Posterior cingulate gyrus (tissue), 11 donors: ENCODE measurements at places on chromosomes 12 and 14.

DNA sequence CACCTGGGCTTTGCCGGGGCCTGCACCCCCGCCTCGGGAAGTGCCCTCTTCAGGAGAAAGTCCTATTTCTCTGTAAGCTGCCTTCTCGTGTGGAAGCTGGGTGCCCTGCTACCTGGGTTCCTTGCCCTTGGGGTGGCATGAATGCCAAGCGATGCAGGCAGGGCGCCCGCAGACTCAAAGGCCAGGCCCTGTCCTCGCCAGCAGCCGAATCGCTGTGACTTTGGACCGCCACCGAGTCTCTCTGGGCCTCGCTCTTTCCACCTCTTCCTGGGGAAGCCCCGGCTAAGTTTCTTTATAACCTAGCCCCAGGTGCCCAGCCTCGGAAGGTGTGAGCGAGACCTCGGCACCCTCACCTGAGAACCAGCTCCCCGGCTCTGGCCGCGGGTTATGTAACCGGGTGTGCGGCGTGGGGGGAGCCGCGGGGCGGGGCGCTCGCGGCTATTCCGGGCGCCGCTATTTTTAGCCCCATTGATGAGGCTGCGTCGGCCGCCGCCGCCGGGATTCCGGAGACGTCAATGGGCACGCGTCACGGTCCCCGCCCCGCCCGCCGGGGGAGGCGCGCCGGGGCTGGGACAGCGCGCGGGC lies 14.6 kb upstream of the NR4A1 start:
- DNase-seq, result peak; percentile 72

- no peak for DNase-seq
Observed at GRCh38 chr12:14883686-14884085, 2.0 kb downstream of the MGP start.

DNA sequence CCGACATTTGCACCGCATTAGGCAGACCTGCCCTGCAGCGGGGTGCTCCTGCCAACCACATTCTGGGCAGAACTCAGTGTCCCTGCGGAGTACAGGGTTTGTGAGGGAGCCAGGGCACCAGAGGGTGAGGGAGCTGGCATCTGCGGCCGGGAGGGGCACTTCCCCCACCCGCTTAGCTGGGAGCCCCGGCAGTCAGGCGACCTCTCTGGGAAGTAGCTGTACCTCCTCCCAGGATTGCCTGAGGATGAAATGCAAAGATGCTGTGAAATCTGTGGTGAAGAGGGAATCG lies 58.6 kb downstream of the ANKRD9 start:
- DNase-seq, result no peak

DNA sequence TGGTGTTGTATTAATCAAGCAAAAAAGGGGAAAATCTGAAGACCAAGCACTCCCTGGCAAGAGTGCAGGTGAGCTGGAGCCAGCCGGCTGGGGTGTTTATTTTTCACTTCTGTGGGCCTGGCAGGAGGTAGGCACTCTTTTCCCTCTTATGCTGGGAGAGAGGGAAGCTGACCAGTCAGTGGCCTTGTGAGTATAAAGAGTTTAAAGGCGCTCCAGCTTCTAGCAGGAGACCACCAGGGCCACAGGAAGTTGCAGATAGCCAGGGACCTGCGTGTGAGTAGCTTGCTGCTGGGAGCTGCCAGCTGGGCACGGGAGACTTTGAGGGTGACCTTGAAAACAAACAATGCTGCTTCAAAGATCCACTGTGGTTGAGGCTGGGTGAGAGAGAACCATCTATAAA lies 217.4 kb upstream of the PWP1 start:
- no peak for DNase-seq
